EL (cell line): ENCODE measurements at places on chromosomes 13 and 19.

GRCh38 chr13:44955406-44955805 lies 33.9 kb downstream of the NUFIP1 start:
- no peak for DNase-seq

- no peak for DNase-seq
These were observed 2.4 kb downstream of the CUL4A start for GRCh38 chr13:113211774-113212173.

- no peak for DNase-seq
These were observed 380.2 kb downstream of the FGF9 start for GRCh38 chr13:22050951-22051563.

- no peak for DNase-seq
These were observed 757 bp downstream of the FBN3 start for GRCh38 chr19:8148410-8149260.

- DNase-seq = no peak
These were observed 7.9 kb upstream of the AKAP8L start for GRCh38 chr19:15426485-15427349.

- DNase-seq = no peak
These were observed 5.8 kb downstream of the BCKDHA start for GRCh38 chr19:41403181-41403970.

DNA sequence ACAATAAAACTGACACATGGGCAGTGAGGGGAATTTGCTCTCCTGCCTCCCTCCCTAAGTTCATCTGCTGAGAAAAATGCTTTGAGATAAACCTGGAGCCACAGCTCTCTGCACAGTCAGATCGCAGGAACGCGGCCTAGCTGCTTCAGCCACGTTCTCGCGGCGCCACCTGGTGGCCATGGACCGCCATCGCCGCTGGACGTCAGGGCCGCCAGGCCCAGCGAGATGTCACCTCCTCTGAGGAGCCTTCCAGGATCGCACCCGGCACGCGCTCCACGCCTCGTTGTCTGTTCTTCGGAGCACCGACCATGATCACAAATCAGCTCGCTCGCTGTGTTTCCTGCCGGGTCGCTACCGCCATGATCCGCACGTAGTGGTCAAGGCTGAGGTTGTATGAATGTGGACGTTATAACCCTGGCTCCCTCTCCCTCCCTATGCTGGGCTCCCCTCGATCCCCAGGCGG lies 20.6 kb upstream of the USP29 start:
- peak; percentile 46 for DNase-seq

DNA sequence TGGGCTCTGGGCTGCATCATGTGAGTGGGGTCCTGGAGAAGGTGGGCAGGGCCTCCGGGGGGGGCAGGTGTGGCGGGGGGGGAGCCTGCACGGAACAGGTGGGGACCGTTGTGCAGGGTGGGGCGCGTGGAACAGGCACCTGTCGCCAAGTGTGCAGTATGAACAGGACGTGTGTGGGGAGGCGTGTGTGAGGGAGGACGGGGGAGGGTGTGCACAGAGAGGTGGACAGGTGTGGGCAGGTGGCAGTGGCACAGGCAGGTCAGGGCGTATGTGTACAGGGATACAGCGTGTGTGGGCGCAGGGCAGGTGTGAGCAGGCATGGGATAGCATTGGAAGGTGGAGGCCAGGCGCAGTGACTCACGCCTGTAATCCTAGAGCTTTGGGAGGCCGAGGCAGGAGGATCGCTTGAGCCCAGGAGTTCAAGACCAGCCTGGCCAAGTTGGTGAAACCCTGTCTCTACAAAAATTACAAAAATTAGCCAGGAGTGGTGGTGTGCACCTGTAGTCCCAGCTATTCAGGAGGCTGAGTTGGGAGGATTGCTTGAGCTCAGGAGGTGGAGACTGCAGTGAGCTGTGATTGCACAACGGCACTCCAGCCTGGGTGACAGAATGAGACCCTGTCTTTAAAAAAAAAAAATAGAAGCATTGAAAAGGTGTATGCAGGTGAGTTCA lies 3.2 kb downstream of the PLK5 start:
- DNase-seq = no peak
